ENCODE measurements at places on chromosomes 4 and X.

- DNase-seq = no peak
Measured at GRCh38 chr4:85798012-85798770, 323.2 kb downstream of the ARHGAP24 start.

- DNase-seq = peak; percentile 82
Measured at GRCh38 chr4:127782275-127783025, at the start of gene HSPA4L. HSPA4L (plus strand) TSS chr4:127782322; CDS start chr4:127782551, 229 bp downstream.

GRCh38 chrX:79266702-79267101, 100.4 kb downstream of the ITM2A start:
- no peak for DNase-seq

DNA sequence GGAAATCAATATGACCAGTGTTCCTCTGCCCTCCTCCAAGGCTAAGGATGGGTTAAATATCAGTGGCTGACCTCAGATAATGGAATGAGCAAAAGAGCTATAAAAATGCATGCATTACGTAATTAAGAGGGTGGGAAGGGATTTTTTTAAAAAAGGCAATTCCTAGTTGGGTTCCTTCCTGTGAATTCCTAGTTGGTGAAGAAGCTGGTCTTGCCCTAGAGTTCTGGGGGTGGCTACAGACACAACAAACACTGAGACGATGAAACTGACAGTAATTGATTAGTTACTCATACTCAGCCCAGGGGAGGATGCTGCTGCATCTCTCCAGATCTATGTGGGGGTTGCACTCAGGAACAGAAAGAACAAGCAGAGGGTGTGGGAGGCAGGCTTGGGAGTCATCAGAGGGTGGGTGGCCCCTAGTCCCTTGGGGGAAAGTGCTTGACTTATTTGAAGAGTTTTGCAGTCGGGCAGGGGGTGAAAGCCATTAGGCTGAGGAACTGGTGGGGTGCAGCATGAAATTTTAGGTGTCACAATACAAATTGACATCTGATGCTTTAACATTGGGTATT, 662.0 kb upstream of the FRG1 start:
- DNase-seq = no peak

DNA sequence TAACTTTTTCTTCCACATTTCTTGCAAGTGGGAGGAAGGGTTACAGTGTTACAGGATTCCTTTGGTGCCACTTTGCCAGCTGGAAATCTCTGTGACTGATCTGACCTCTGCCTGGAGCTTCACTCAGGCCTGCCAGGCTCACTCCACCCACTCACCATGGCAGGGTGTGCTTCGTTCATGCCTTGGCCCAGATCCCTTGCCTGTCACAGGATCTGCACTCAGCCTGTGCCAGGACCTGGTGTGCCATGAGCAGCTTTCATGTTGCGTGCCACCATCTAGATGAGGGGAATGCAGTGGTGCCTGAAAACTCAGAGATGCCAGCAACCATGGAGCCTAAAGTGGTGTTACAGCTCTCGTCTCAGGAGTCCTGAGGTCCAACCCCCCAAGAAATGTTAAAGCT, 2596.4 kb downstream of the PCDH7 start:
- no peak for DNase-seq

DNA sequence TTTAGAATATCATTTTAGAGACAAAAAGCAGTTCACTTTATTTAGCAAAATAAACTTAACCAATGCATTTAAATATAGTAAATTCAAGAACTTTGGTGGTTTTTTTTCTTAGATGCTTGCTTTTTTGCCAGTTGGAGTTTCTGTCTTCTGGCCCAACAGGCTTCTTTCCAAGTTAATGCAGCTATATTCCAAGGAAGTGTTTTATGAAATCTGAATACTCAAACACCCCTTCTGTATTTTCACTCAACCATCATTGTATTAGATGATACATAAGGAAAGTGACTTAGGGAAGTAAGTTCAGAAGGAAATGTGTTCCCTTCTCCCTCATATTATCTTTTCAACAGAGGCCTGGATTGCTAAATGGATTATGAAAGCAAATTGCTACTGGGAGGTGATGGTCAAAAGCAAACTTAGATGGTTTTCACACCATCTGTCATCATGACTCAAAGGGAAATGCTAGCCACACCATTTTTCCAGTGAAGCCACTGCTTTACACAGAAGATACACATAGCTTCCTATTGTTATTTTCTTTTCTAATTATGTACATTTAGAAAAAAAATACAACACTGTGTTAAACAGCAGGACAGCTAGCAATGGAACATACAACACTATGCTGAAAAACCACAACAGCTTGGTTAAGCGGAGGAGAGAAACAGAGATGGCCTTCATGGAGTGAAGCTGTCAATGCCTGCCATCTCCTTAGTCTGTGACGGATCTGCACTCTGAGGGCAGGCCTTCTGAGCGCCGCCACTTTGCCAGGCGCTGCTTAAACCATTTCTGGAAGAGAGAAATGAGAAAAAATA, 32.9 kb downstream of the HOPX start:
- DNase-seq = peak; percentile 52

GRCh38 chrX:130552444-130553073, 150.8 kb downstream of the RBMX2 start:
- DNase-seq = no peak

DNA sequence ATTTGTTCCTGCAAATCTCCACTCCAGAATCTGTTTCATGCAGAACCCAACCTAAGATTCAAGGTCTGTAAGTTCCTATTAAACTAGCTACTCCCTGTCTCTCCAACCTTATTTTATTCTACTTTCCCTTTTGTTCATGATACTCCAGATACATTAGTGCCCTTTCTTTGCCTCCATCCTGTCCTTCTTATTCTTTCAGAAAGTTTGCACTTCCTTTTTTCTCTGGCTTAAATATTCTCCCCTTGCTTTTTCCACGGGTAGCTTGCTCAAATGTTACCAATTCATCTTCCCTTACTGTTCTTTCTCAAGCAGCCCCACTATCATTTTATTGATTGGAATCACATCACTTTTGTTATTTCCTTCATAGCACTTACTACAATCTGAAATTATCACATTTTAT, 72.1 kb downstream of the CAMK2D start:
- no peak for DNase-seq

- no peak for DNase-seq
Measured at GRCh38 chr4:2953496-2953895, 9.7 kb downstream of the NOP14 start.

DNA sequence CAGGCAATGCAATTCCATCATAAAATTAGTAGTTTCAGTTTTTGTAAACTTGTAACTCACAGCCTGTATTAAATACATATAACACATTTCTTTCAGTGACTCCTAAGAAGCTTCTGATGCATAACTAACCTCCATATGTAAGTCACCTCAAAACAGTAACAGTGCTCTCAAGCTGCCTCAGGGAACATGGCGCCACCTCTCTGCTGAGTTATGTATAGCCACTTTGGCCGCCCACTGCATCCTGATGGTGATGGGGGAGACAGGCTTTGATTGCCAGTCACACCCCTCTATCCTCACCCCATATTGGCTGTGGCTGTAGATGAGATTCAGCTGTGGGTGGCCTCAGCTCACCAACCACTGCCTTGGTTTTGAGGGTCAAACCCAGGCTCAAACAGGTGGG, 54.3 kb downstream of the LRBA start:
- DNase-seq = peak; percentile 43

DNA sequence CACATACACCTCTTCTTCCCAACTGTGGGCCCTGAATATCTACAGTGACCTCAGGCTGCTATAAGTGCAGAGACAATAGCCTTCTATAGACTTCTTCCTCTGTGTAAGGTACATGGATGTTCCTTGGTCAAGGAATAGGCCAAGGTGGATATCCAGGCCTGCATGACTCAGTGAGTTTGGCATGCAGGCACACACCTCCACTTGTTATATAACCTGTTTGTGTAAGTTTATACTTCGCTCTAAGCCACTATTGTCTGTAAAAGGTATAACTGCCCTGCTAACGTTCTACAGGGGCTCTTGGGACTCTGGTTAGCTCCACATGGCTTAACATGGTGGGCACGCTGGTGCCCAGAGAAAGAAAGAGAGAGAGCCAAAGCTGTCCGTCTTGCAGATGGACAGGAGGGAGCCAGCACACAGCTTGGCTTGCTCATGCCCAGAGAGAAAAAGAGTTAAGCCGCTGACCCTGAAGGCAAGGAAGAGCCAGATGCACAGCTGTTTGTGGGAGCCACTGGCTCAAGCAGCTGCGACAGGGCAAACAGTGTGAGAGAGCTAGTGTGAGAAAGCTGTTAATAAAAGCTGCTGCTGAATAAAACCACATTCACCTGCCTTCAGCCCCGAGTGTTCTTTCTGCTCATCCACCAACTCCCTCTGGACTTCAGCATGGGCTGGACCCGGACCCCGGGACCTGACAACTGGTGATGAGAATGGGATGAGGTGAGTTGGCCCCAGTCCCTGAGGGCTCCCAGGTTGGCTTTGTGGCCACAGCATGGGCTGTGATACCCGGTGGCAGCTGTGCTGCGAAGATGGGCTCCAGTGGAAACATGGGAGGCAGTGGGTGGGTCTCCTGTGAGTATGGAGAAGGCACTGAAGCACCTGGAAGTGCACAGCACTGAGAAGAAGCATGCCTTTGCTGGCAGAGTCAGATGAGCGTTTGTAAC, 44.5 kb upstream of the ZBTB33 start:
- peak; percentile 75 for DNase-seq

- DNase-seq = no peak
Measured at GRCh38 chrX:7746856-7747255, 96.1 kb upstream of the VCX start.

- no peak for DNase-seq
Measured at GRCh38 chrX:153646620-153647373, at the start of gene DUSP9. DUSP9 (plus strand) TSS chrX:153647203; CDS start chrX:153647954, 751 bp downstream.

DNA sequence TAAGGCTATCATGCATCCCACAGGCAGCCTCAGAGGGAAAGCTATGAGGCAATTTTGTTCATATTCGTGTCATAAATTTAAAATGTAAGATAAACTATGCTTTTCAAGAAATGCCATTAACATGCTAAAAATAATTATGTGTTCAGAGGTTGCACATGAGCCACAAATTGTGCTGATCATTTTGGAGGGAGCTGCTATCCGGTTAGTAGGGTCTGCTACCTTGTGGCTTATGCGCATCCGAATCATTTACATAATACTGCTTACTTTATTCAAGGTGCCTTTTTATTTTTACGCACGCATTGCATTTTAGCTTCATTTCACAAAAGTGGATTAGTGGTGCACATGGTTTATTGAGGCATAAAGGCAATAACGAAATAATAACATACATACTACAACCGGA, 76.4 kb upstream of the WWC2 start:
- DNase-seq = no peak

GRCh38 chr4:4862071-4862551, 2.6 kb downstream of the MSX1 start:
- no peak for DNase-seq

DNA sequence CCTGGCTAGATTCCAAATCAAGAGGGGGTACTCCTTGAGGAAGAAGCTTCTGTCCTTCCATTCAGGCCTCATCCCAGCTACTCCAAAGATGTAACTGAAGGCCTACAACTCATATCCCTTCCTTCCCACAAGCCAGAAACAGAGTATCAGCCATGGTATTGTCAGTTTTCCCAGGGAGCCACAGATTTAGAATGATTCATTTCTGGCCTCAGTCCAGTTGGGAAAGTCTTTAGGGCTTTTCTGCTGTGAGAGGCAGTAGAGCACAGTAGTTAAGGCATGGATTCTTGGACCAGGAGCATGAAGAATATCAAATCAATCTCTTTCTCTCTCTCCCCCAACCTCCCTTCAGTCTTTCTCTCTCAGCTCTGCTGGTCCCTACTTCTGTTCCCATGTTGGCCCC, 505.0 kb downstream of the BCOR start:
- peak; percentile 43 for DNase-seq

- DNase-seq = no peak
Measured at GRCh38 chr4:140048419-140048995, 105.5 kb downstream of the MAML3 start.

DNA sequence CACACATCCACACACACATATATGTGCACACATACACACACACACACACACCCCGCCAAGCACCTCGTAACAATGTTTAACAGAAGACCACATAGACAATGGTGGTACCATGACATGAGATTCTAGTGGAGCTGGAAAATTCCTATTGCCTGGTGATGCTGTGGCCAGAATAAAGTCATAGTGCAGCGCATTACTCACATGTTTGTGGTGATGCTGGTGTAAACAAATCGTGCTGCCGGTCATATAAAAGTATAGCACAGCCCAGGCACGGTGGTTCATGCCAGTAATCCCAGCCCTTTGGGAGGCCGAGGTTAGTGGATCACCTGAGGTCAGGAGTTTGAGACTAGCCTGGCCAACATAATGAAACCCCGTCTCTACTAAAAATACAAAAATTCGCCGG, 275.2 kb downstream of the TRIML1 start:
- no peak for DNase-seq

DNA sequence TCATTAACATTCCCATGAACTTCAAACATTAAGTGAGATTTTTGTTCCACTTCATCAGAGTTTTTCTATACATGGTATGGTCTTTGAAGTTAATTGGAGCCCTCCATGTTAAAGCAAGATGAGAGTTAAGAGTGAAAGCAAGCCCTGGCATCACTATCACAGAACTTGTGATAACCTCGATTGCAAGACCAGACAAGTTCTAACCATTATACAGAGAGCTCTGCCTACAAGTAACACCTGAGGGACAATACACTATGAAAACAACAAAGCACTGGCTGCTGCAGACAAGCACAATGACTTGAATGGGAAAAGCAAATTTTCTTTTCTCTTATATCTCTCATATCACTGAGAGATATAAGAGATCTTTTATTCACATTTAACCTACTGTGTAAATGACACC, 126.6 kb upstream of the GYPA start:
- no peak for DNase-seq

DNA sequence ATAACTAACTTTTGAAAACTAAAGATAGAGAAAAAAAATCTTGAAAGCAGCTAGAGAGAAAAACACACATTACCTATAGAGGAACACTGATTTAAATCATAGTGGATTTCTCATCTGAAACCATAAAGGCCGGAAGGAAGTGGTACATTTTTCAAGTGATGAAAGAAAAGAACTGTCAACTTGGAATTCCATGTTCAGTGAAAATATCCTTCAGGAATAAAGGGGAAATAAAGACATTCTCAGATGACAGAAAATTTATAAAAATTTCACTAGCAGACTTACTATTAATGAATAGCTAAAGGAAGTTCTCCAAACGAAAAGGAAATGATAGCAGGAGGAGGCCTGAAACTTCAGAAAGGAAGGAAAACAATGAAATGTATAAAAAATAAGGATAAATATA, 7.6 kb upstream of the JADE3 start:
- no peak for DNase-seq

DNA sequence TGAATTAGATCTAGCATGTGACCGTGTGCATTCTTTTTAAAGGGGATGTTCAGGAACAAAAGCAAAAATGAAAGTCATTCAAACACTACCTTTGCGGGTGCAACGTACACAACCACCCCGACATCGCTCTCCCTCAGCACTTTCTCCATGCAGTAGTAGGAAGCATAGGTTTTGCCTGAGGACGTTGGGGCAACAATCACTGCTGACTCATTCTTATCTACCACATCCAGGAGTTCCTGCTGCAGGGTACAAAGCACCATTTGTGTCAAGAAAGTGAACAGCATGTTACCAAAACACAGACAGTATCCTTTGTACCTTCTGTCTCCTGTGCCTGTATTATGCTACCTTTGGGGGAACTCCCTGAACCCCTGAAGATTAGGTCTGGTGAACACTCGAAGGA, 58.6 kb downstream of the DDX60L start:
- no peak for DNase-seq

GRCh38 chrX:47502316-47503125, 19.5 kb upstream of the ZNF41 start:
- DNase-seq = no peak

- no peak for DNase-seq
Measured at GRCh38 chrX:119505945-119506344, 37.7 kb downstream of the SLC25A5 start.

All from myocyte (in vitro differentiated cells).